ENCODE measurements at places on chromosomes 2 and 18. TPM values are rescaled to one million over a fixed set of nuclear protein-coding genes. Genes with fewer than 3 reads are reported as not detected.

The ORC2 gene
- 15.4 TPM for total RNA-seq

The IL36A gene
- total RNA-seq, result 0.09 TPM

The GAREM2 gene
- total RNA-seq, result 0.63 TPM

The PCARE gene
- total RNA-seq, result under 0.01 TPM

The DDX18 gene
- total RNA-seq, result 50.9 TPM

The OTX1 gene
- 0.28 TPM for total RNA-seq

The RAB6C gene
- not detected for total RNA-seq

The PPP1R1C gene
- total RNA-seq, result not detected

The RBBP8 gene
- 12.1 TPM for total RNA-seq

The TSGA10 gene
- 1.0 TPM for total RNA-seq

The PXDN gene
- total RNA-seq, result 313 TPM

The FBLN7 gene
- total RNA-seq, result 1.2 TPM

The SLC9A2 gene
- under 0.01 TPM for total RNA-seq
